ENCODE measurements at places on chromosomes 5 and 9.
A peak's percentile ranks its signal among the peaks of the same experiment; 100 is the strongest.

DNA sequence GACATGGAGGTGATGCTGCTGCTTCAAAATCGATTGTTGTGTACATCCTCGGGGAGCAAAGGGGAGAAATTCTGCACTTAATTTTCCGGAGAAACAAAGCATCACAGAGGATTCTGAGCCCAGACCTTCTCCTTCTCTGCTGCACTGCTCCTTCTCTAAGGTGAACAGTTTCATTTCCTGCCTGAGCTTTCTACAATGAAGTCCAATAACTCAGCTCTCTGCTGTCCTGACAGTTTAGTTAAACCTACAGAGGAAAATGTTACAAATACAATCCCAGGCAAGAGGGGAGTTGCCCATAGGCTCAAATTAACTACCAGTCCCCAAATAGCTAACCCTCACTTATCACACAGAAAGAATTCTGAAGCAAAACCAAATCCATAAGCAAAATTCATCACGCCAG, 206.3 kb downstream of the EFNA5 start:
- no peak for DNase-seq

GRCh38 chr9:126519660-126520420, 93.9 kb upstream of the LMX1B start:
- no peak for DNase-seq

- peak; percentile 80 for DNase-seq
Observed at GRCh38 chr9:137138722-137139467, at the start of gene GRIN1. GRIN1 (plus strand) TSS chr9:137139154; CDS start chr9:137139487, 333 bp downstream.

DNA sequence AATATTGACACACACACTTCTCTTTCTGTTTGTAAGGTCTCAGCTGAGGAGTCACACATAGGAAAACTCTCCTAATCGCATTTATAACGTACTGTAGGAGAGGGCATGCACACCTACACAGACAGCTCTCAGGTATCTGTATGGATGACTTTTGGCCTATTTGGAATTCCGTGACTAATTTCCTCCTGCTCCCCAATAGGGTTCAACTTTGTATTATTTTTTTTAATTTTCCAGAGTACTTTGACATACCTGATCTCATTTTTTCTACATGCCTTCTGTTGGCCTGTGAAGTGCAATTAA, 195.9 kb downstream of the ARHGAP26 start:
- no peak for DNase-seq

DNA sequence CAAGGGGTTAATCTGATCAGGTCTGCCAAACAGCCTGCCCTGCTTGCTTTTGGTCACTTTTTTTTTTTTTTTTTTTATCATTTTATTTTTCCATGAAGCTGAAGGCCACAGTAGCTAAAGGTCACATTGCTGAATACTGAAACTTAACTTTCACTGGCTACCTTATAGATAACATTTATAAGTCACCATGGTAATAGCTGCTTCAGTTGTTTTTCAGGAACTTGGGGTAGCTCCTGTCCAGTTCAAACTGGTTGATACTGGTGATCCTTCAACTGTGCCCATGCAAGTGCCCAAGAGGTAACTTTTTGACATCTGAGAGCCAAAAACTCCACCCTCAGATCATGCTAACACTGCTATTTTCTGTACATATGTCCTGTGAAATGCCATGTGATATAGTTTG, 68.3 kb upstream of the RGS7BP start:
- no peak for DNase-seq

DNA sequence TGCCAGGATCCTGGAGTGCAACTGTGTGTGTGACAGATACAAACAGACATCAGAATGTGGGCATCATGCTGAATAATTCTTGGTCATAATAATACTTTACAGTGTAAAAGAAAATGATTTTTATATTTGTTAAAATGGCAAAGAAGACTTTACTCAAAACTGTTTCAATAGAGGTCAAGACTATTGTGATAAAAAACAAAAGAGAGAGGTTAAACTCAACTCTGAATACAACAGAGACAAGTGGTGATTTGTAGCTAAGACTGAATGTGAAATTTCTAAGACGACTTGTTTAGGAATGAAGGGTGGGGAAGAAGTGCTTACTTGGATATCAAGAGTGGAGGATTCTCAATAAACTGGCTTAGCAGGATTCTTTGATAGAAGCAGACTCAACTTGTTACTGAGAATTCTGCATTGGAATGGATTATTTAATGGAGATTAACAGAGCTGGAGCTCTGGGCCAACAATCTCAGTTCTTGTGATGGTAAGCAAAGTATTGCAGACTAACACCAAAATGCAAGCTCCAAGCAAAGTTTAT, 457.4 kb upstream of the CDH18 start:
- no peak for DNase-seq

- no peak for DNase-seq
Observed at GRCh38 chr9:95433096-95433819, 83.5 kb downstream of the PTCH1 start.

DNA sequence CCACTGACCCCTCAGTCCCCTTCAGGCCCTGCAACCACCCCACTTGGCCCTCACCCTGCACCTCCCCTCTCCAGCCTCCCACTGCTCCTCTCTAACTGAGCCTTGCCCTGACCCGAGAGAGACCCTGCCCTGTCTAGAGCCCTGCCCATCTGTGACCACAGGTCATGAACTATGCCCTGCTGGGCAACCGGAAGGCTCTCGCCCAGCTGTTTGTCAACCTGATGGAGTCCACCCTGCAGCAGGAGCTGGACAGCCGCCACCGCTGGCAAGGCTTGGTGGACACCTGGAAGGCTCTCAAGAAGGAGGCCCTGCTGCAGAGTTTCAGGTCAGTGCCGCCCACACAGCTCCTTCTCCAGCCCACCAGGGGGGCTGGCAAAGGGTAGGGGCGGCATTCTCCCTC, 9.4 kb downstream of the CCDC180 start:
- no peak for DNase-seq

GRCh38 chr9:33649463-33649862, 125.4 kb downstream of the ANKRD18B start:
- no peak for DNase-seq

GRCh38 chr5:75367401-75367800, 30.4 kb downstream of the HMGCR start:
- no peak for DNase-seq

DNA sequence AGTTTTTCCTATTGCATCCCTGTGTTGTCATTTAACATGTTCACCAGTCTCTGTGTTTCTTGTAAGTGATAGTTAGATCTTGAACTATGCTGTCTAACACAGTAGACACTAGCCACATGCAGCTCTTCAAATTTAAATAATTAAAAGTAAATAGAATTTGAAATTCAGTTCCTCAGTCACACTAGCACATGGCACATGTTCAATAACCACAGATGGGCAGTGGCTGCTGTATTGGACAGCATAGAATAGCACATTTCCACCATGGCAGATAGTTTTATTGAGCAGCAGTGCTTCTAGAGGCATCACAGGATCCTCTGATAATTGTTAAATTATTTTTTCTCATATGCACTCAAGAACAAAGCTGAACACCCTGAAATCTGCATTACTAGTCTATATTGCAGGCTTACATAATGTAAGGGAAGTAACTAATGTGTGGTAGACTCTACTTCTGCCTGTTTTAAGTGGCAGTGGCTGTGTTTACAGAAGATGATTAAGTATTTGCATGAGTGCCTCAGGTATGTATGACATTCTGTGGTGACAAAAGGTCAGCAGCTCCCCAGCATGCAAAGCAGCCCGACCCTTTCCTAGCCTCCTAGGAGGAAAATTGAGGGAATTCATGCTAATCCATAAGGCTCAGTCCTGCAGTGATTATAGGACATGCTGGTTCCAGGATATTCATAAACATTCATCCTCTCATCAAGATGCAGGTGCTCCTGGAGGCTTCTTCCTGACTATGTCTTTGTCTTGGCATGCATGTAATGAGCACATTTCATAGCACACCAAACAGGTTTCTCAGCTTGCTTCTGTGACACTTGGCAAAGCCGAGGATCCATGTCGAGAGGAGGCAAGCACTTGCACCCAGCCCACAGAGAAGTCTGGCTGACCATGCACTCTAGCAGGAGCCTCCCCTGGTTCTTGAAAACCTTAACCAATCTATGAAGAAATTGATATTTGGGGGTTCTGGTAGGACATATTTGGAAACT, 45.5 kb downstream of the SH3RF2 start:
- DNase-seq, result no peak

DNA sequence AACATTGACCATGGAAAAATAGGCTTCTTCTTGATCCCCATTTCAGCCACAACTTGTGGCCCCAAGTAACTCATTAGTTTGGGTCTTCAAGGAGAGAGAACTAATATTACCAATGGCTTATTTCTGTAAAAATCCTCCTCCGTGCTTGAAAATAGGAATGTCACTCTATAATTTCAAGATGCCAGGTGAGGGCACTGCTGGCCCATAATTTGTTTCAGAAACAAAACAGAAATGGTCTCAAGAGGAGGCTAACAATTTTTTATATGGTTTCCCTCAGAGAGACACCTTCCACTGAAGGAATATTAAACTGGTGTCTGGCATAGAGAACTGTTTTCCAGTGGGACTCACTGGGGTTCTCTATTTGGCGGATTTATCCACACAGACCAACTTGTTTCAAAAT, 437.0 kb upstream of the TRPC7 start:
- no peak for DNase-seq

DNA sequence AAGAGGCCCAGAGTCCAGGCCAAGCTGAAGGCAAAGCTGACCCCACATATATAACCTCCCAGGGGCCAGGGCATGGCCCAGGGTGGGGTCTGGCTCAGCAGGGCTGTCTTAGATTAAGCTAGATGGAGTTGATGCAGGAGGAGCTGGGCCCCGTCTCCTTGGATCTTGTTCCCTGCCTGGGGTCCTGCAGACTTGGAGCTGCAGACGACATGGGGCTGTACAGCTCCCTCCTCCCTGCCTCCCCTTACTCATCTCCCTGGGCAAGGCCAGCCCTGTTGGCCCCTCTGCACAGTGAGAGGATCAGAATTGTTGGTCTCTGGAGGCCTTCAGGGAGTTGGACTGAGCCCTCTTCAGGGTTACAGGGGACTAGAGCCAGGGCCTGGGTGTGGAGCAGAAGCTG, 134.9 kb downstream of the RGS3 start:
- DNase-seq, result no peak

GRCh38 chr5:36070687-36071571, 4.2 kb upstream of the UGT3A2 start:
- no peak for DNase-seq

DNA sequence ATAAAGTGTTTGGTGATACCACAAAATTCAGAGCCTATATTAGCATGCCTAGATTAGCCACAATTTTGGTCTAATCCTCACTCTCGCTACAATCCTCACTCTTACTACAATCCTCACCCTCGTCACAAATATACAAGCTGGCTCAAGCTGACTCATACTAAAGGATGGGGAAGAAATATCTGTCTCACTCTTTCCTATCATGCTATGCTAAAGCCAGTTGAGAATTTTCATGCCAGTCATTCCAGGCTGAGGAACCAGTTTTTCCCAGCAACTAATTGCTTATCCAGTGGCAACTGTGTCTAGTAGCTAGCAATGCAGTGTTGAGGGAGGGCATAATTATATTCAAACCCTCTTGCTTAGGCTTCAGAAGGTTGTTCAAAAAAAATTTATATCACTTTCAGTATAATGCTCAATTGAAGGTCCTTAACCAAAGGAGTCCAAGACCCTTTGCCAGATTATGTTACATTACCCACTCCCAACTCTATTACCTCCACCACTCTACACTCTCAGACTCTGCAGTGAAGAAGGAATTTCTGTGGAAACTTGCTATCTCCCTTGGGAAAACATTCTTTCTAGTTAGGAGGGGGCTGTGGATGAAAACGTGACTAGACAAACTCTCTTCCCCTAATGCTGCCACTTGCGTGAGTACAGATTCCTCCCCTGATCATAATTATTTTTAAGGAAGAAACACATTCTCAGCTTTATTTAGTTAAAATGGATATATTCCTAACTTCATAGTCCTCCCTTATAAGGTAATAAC, 810.3 kb upstream of the ACO1 start:
- no peak for DNase-seq

DNA sequence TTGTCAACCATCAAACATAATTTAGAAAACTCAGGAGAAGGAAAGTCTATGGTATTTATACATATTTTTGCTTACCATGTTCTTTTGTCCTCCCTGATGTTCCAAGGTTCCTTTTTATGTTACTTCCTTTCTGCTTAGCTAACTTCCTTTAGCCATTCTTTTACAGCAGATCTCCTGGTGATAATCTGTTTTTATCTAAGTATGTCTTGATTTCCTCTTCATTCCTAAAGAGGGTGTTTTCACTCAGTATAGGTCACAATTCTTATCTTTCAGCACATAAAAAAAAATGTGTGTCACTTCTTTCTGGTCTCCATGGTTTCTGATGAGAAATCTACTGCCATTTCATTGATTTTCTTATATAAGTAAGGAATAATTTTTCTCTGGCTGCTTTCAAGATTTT, 384.4 kb upstream of the PDE4D start:
- no peak for DNase-seq

DNA sequence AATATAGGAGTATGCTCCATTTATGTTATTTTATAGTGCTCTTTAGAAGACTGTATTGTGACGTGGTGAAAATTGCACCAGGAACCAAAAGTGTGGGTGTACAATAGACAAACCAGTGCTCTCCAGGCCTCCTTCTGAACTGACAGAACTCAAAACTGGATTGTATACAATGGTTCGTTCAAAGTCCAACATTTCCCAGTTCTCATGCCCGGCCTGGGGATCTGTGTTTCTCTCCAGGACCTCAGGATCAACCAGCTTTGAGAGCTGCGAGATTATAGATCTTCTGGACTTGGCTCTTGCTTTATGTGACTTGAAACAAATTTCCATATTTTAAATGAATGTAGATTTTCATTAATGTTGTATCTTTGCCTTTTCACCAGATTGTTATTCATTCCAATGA, 60.8 kb upstream of the CER1 start:
- no peak for DNase-seq

GRCh38 chr5:68194386-68194785, 21.2 kb upstream of the PIK3R1 start:
- DNase-seq, result no peak

DNA sequence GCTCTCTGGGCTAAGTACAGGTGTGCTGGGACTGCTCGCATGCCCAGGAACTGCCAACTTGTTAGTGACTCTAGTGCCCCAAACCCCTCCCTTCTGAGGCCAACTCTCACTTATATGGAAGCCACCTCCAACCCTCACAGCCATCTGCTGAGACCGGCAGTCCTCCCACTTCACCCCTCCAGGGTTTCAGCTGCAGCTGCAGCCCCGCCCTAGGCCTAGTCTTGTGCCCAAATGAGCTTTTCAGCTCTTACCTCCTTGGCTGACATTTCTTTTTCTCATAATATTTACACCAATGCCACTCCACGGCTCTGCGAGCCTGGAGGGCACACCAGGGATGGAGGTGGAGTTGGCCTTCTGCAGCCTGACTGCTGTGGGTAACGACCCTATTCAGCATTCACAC, 166.6 kb downstream of the ROR2 start:
- DNase-seq, result no peak
